ENCODE measurements at places on chromosomes 11 and 22.

DNA sequence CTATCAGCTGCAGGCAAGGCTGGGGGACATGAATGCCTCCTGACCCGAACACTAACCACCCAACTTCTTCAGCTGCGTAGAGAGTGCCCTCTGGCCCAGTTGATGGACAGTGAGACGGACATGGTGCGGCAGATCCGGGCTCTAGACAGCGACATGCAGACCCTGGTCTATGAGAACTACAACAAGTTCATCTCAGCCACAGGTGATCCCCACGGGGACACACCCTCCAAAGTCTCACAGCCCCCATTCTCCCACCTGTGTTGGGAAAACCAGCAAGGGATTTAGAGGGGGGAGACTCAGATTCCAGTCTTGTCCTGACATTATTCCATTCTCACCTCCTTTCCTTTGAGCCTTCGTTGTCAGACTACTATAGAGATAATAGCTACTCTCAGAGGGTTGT, 912 bp downstream of the VPS51 start:
- DNase-seq = no peak

GRCh38 chr11:120735035-120735434, 223.5 kb downstream of the GRIK4 start:
- no peak for DNase-seq

DNA sequence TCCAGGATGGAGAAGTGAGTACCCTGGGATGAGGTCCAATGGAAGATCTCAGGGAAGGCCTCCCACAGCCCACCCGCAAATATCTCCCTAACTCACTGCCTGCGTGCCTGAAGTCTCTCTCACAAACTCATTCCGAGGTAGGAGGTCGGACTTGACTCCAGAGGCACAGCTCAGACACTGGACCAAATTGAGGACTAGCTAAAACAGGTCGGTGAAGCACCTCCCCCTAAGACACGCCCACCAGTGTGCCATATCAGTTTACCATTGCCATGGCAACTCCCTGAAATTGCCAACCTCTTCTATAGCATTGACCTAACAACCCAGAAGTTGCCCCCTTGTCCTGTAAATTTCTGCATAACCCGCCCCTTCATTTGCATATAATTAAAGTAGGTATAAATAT, 17.5 kb downstream of the RPL3 start:
- DNase-seq = peak; percentile 59

DNA sequence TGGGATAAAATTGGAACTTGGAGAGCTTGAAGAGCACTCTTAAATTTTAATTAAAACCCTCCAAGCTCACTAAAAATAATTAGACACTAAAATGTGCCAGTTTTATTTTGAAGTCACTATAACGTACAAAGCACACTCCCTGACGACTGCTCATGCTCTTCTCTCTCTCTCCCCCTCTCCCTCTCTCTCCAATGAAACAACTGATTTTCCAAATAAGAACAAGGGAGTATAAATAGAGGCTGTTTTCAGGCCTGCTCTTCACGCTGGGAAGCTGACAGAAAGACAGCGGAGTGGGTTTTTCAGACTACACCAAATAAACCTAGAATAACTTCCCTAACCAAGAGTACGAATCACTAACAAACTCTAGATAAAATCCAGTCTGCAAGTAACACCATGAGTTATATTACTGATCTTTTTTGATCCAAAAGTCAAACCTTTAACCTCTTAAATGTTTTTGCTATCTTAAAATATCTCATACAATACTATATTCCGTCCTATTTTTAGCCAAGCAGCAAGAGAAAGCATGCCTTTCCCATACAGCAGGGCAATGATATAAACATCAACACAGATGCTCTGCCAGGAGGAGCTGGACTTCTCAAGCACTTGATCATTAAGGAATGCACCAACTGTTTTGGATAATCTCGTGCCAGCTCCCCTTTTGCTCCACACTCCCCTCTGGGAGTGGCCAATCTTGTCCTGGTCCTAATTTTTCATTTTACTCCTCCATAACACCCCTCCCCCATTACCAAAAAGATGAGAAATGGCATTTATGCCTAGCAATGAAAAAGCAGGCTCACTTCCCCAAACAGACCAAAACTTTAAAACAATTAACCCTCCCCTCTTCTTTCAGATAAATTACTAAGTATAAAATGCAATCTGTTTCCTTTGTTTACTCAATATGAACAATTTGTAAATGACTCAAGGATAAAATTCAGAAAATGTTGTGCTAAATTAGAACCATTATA, 116.9 kb downstream of the SOX6 start:
- no peak for DNase-seq

DNA sequence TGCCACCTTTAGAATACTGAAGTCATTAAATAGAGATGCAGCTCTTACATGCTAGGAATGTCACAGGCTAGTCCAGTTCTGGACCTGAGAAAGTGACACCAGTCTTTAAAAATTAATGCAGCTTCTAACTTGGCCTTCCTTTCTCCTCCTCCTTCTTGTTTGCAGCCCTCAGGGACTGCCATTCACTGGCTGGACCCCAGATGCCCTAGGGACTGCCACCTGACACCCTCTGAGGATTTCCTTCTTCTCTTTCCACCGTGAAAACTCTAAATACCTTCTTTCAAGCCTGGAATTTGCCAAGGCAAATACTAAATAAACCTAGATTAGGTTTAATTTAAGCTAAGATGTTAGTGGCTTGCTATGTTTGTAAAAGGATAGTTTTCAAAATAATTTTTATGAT, 78.4 kb downstream of the MUC15 start:
- no peak for DNase-seq

- DNase-seq = no peak
Measured at GRCh38 chr11:101182467-101182866, 52.9 kb upstream of the PGR start.

DNA sequence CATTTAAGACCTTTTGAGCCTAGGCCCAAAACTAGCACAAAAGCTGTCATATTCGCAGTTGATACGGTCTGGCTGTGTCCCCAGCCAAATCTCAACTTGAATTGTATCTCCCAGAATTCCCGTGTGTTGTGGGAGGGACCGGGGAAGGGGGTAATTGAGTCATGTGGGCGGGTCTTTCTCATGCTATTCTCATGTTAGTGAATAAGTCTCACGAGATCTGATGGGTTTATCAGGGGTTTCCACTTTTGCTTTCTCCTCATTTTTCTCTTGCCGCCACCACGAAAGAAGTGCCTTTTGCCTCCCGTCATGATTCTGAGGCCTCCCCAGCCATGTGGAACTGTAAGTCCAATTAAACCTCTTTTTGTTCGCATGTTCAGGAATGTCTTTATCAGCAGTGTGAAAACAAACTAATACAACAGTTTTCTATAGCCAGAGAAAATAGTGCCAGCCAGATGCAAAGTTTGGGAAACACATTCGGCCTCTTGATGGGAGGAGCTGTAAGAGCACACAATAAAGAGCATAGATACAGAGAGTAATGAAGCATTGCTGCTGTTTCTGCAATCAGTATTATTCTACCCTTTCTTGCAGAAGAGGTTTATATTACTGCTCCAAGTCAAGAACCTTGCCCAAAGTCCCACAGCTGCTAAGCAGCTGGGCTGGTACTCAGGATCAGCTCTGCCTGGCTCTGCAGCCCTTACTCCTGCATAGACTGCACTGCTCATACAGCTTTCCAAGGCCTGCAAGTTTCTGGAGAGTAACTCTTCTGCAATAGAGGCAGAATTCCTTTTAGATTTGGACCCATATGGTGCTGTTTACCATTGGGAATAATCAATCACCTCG, 2.0 kb upstream of the ZNF195 start:
- no peak for DNase-seq

GRCh38 chr11:72626414-72626936, 47.7 kb downstream of the PDE2A start:
- no peak for DNase-seq

DNA sequence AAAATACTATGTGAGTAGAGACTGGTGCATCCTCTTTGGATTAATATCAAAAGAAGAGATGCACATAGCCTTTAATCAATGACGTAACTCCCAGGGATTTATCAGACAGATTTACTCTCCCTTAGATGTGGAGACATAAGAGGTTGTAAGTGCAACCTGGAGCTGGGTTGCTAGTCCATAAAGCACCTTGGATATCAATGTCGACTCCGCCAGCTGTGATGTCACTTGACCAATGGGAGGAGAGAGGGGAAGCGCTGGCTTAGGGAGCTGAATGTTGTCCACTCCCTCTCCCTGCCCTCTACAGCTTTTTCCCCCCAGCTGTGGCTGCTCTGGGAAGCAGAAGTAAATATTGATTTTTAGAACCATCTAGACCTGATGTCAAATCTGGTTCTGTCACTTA, 28.9 kb upstream of the TMEM86A start:
- no peak for DNase-seq

DNA sequence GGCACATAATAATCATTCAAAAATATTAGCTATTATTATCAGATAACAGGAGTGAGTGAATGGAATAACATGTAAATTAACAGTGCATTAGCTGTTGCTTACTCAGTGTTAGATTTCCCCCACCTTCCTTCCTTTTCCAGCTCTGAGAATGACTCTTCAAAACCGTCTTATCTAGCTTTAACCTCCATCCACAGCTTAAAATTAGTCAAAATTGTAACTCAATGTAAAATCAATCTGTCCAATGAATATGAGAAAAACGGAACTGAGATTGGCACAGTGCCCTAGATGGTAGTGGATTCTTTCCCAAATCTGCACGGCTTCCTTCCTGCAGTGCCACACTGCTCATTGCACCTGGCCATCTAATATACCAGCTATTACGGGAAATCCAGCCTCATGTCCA, 156.8 kb upstream of the BDNF start:
- no peak for DNase-seq

DNA sequence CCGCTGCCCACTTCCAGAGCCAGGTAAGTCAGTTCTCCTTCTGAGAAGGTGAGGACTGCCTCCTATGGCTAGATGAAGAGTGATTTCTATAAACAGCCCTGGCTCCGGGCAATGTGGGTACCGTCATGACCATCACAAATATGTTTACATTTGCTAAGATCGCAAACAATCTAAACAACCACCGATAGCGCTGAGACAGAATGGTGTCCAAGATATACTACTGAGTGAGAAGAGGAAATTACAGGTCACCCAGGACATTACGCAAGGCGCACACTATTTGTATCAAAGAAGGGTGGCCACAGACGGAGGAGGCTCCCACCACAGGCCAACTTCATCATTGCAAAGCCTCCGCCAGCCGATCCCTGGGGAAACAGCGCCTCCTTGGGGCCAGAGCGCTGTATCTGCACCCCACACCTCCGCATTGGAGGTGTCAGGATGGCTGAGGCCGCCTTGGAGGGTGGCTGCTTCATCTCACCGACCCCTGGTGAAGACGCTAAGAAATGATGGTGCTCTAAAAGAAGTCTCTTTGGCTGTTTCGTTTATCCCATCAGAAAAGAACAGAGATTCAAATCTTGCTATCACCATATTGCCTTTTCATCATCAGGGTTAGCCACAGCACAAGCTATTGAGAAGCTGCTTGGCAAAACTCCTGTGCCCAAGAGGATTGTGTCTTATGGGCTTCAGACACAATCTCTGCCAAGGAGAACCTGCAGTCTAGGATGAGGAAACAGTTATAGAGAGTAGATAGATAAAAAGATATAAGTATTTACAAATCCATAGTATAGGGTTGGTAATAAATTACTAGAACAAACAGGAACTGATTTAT, 12.3 kb upstream of the ASRGL1 start:
- peak; percentile 84 for DNase-seq

DNA sequence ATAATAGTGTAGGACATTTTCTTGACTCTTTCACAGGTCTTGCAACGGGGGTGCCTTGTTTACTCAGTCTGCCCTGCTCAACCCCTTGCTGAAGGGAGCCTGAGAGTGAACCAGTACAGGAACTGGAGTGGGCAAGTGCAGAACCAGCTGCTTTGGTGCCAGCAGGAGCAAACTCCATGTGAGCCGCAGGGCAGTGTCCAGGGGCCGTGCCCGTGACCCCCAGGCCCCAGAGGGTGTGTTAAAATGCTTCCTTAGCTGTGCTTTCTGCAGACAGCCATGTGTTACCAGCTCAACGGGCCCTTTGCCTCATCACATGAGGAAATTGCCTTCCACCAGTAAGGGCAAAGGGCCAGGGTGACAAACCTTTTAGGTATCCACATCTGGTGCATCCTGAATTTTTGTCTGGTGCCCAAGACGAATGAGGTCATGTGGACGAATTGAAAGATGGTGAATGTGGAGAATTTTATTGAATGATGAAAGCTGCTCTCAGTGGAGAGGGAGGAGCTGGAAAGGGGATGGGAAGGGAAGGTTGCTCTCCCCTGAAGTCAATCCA, 53.6 kb upstream of the OR5D13 start:
- no peak for DNase-seq

DNA sequence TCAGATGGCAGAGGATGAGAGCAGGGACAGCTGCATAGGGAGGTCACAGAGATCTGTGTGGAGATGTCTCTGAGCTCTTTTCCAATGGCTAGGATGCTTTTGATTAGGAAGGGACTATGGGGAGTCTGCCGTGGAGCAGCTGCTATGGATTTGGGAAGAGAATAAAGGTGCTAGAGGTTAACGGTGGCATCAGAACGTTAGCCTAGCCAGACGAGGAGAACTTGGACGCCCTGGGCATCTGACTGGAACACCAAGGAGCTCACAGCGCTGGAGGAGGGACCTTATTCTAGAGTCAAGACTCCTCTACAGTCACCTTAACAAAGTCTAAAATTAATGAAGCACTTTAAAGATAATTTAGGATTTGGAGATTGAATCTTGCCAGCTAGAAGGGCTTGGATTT, 157.2 kb upstream of the B3GAT1 start:
- DNase-seq = no peak

- no peak for DNase-seq
Measured at GRCh38 chr22:45793161-45793560, 121.5 kb downstream of the ATXN10 start.

- DNase-seq = no peak
Measured at GRCh38 chr11:27716835-27717234, 16.6 kb upstream of the BDNF start.

DNA sequence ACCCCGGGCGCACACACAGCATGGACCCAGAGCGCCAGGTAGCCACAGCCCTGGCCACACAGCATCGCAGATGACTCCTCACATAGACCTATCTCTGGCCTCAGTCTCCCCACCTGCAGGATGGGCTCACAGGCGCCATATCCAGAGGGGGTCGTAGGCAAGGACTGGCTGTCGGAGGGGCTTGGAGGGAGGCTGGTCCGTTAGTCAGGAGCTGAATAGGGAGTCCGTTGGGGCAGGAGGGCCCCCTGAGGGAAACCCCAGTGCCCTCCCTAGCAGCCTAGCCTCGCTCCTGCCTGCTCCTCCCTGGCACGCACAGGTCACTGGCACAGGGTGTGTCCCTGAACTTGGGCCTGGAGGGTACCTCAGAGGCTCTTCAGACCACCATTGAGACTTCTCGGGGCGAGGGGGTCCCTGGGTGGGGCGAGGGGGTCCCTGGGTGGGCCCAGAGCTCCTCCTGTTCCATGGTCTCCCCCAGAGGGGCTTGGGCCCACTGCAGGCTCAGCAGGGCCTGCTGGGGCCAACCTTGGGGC, 2.0 kb downstream of the PLXNB2 start:
- DNase-seq = no peak

GRCh38 chr11:61797263-61797944, 4.7 kb downstream of the FEN1 start:
- peak; percentile 92 for DNase-seq

GRCh38 chr11:11798586-11799438, 43.0 kb upstream of the USP47 start:
- DNase-seq = peak; percentile 87

- no peak for DNase-seq
Measured at GRCh38 chr11:90100431-90100830, 14.7 kb downstream of the UBTFL1 start.

GRCh38 chr22:38243007-38243765, 29.6 kb downstream of the TMEM184B start:
- DNase-seq = no peak
